AG08396 (cell line): ENCODE measurements at places on chromosomes 11 and 22.

DNA sequence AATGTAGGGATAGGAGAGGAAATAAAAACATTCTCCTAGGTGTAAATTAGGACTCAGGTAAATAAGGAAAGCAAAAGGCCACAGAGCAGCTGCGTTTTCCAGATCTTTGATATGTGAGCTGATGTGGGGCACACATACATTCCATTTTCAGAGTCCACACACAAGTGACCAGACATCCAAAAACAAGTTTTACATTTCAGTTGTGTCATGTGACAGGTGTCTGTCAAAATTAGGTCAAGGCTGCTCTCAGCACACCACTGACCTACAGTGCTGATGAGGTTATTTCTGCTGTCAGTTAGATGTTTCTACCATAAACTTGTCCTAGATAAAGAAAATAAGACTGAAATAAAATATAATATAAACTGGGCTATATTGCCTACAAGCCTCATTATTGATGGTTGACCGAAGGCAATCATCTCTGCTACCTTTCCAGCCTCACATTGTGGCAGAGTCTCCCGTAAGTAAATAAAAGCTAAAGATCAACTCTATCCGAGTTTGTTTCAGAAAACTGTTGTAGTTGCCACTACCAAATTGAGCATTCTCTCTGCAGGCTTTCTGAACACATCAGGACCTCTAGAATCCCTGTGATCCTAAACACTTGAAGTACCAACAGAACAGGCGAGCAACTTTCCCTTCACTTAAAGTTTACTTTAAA is 7.9 kb downstream of the ARHGAP20 start:
- DNase-seq, result no peak

DNA sequence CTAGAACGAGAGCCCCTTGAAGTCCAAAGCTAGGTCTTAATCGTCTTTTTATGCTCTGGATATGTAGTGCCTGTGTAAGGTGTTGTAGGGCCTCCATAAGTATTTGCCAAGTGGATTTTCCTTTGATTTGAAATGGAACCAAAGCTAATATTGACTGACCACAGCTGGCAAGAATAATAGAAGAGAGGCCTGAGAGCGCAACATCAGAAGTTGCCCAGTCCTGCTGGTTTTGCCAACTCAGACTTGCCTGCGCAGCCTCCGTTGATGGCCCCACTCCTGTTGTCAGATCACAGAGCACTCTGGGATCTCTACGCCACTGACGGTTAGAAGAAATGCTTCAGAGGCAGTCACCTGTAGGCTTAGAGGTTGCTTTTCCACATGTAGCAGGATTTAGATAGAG is 251.2 kb downstream of the TENM4 start:
- no peak for DNase-seq

- no peak for DNase-seq
Observed at GRCh38 chr11:116507016-116507415, 265.8 kb downstream of the BUD13 start.

GRCh38 chr11:128904656-128905344 is 13.6 kb downstream of the KCNJ5 start:
- peak; percentile 41 for DNase-seq

DNA sequence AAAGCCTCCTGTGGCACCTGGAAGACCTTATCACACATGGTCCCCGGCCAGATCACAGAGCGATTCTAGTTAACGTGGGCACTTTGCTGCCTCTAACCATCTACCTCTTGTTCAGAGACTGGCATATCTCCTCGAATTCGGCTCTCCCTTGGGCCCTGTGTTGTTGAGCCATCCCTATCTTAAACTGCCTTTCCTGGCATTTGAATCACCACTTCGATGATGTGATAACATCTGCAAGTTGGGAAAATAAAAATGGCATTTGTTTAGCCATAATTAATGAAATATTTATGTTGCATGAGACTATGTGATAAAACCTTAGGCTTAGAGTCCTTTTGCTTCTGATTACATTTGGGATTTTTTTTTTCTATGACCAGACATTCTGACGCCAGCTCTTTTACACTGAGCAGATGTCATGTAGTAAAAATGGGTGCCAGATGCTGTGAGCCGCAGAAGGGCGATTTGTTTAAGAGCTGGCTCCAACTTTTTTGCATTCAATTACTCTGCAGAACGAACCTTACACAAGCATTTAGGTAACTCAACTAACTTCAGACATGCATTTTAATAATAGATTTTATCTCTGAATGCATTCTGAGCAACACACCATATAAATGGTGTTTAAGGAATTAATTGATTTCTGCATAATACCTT is 58.5 kb upstream of the PARVA start:
- DNase-seq, result peak; percentile 46

DNA sequence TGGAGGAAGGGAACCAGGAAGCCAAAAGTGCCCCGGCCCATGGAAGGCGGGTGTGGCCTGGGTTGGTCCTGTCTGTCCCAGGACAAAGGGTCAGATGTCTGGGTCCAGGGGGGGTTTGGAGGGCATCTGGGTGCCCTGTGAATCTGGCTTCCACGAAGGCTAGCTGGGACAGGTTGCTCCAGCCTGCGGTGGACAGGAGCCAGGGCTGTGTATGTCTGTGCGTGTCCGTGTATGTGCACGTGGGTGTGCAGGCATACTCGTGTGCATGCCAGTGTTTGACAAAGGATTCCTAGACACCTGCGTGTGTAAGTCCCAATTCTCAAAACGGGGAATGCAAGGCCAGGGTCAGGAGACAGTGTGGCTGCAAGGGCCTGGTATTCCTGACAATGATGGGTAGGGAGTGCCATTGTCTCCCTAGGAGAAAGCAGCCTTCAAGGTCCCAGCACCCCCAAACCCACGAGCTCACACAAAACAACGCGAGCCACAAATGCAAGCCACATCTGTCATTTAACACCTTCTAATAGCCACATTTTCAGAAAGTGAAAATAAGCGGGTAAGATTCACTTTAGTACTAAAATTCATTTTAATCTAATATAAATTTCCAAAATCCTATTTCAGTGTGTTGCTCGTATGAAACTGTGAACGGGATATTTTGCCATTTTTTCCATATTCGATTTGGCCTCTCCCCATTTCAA is 78.4 kb upstream of the WNT7B start:
- DNase-seq, result no peak

- DNase-seq, result no peak
Observed at GRCh38 chr22:17707526-17707925, 66.7 kb downstream of the BID start.

DNA sequence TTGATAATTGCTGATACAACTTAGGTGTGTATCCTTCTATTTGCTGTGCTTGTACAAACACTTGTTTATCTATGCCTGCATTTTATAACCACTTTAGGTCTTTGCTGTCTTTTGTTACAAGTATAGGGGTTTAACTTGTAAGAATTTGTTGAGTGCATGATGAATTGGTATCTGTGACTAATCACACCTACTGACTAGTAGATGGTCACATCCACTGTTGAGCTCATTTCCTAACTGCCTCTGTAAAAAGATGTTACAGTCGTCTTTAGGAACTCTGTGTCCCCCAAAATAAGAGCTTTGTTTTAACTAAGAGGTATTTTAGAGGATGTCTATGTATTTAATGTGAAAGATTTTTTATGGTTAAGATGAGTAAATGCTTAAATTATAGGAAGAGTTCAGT is 60.5 kb downstream of the HIPK3 start:
- no peak for DNase-seq

DNA sequence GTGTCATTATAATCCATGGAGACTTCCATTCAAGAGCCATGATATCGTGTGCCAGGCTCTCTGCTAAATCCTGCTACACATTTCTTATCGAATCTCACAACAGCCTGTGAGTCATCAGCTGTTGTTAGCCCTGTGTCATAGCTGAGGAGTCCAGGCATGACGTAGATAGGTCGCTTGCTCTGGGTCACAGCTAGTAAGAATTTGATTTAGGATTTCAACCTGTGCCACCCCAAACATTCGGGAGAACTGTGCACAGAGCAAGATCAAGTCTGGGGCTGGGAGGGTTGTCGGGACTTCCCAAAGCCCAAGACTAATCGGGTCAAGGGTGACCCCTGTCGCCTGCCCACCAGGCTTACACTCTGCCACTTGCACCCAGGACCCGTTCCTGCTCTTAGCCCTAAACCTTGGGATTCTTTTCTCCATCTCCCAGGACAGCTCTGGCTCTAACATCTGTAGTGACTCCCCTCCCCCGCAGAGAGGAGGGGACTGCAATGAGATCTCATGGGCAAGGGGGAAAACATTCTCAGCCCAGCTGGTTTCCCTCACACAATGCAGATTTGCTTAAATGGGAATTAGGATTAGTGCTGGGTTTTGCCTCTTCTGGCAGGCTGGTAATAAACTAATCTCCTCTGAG is 34.3 kb downstream of the TSPAN18 start:
- DNase-seq, result peak; percentile 77

GRCh38 chr11:86620891-86621521 is 51.4 kb downstream of the ME3 start:
- DNase-seq, result no peak

DNA sequence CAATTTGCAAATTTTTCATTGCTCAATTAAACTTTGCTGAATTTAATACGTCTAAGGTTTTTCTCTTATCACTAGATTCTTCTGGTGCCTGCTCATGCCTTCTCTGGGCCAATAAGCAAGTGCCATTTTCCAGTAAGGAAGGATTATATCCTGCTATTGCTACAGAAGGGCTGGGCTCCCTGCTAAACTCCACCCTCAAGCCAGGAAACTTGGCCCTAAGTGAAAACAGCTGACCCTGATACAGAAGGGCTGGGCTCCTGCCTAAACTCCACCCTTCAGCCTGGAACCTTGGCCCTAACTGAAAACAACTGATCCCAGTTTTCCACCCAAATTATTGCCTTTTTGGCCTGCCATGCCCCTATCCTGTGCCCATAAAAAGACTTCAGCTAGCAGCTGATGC is 385.3 kb downstream of the DYNC2H1 start:
- DNase-seq, result peak; percentile 9

GRCh38 chr11:102274628-102275027 is 42.7 kb upstream of the BIRC3 start:
- no peak for DNase-seq

- DNase-seq, result peak; percentile 72
Observed at GRCh38 chr11:61532134-61533038, 23.8 kb downstream of the LRRC10B start.

DNA sequence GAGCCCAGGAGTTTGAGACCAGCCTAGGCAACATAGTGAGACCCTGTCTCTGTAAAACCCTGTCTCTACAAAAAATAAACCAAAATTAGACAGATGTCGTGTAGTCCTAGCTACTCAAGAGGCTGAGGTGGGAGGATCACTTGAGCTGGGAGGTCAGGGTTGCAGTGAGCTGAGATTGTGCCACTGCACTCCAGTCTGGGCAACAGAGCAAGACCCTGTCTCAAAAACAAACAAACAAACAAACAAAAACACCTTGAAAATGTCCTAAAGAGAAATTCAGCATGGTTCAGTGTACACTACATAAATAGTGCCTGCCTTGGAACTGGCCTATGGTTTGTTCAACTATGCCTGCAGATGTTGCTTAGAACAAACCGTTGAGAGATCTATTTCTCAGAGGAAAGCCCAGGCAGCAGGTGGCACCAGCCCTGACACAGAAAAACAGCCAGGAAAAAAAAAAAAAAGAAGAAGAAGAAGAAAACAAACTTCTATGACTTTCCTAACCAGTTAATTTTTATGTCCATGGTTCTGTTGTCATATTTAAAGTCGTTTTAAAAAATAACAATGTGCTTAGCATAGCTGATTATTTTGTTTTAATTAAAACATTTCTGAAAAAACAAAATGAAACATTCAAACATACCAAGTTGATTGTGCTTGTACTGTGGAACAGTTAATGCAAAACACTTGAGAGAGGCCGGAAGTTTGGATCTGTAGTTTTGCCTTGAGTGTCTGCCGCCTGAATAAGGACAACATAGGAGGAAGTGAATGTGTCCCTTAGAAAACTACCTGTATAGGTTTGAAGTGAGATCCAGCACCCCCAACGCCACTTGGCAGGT is 5.4 kb downstream of the KREMEN1 start:
- no peak for DNase-seq

- no peak for DNase-seq
Observed at GRCh38 chr11:69494851-69495250, 13.4 kb downstream of the LINC01488 start.

DNA sequence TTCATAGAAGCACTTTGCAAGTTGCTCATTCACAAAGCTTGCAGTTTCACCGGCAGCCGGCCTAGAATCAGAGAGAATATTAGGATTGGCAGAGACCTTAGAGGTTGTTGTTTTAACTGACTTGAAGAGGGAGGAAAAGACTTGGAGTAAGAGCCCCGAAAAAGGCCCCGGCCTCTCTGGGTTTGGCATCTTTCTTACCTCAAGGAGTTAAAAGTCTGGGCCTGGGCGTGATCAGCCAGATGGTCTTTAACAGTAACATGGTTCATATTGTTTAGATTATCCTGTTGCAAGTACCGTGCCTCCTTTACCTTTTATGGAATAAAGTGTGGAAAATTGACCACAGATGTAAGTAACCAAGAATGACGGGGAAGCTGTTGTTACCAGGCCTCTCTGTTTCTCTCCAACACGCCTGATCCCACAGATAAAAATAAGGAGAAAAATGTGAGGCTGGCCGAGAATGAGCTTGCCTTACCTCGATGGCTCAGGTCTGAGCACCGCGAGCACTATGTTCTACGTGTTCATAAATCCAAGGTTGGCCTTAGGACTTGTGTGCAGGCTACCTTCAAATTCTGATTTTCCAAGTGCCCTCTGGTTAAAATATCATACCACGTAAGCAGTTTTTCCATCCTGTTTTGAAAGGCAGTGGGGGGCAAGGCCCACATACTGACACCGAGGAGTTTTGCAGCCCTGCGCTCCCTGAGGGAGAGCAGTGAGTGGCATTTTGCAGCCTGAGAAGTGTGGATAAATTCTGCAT is 56.4 kb downstream of the PARVA start:
- DNase-seq, result peak; percentile 48

- no peak for DNase-seq
Observed at GRCh38 chr11:124897674-124898262, at the start of gene ROBO4. Gene ROBO4, minus strand, starts transcription at chr11:124897865. Its CDS starts 70 bp downstream, at chr11:124897795.

- peak; percentile 9 for DNase-seq
Observed at GRCh38 chr11:27563201-27563600, 56.6 kb upstream of the LIN7C start.

GRCh38 chr11:63764679-63765647 is 3.6 kb downstream of the ZFTA start:
- DNase-seq, result peak; percentile 25

GRCh38 chr11:76551400-76551799 is 106.6 kb downstream of the EMSY start:
- DNase-seq, result no peak

GRCh38 chr22:29768052-29768693 is 1.0 kb downstream of the UQCR10 start:
- no peak for DNase-seq

GRCh38 chr11:101916422-101916821 is at the start of gene ANGPTL5:
Gene ANGPTL5, minus strand, starts transcription at chr11:101916522. Its CDS starts 8,613 bp downstream, at chr11:101907909.
- DNase-seq, result no peak
